Central memory CD8-positive, alpha-beta T cell (primary cell): ENCODE measurements at places on chromosomes 5 and 9.

- peaks cover 9% of the 10 kb centered on the region for H3K27me3 ChIP-seq
- H3K4me3 ChIP-seq, result no peak overlapping the region
- no peak for DNase-seq
- no peaks in the 10 kb centered on the region for H3K4me1 ChIP-seq
- no peaks in the 10 kb centered on the region for H3K36me3 ChIP-seq
- no peak overlapping the region for H3K27ac ChIP-seq
Measured at GRCh38 chr5:177575488-177575887, 16.5 kb upstream of the TMED9 start.

- H3K36me3 ChIP-seq, result peaks cover 4% of the 10 kb centered on the region
- no peak overlapping the region for H3K27ac ChIP-seq
- no peaks in the 10 kb centered on the region for H3K4me1 ChIP-seq
- no peak overlapping the region for H3K4me3 ChIP-seq
- peaks cover 9% of the 10 kb centered on the region for H3K27me3 ChIP-seq
Measured at GRCh38 chr9:113979343-113980127, 98.6 kb downstream of the AMBP start.

DNA sequence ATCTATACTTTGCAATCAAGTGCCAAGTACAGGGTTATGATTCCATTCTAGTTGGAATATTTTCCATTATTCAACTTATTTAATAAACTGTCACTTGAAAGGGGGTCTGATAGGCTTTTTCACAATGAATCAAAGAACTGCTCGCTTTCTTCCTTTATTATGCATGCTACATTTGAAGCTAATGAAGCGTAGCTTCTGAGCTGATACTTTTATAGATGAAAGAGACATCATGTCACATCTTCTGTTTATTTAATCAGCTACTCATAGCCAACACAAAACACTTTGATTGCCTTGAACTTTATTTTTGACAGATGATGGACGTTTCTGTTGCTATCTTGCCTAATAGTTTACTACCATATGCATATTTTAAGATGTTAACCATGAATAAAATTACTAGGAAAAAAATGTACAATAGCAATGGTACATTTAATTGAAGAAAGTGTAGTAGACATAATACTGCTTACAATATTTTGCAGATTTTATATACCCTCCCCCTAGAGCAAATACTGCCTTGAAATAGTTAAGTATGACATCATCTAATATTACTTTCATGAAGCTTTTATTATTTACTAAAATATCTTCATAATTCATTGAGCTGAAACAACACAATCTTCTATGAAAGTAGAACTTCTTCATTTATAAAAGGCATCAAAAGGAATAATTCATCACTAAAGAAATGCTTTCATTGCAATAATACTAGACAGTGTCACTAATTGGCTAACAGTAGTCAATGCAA lies 529.3 kb upstream of the TYRP1 start:
- no peaks in the 10 kb centered on the region for H3K4me1 ChIP-seq
- no peak for DNase-seq
- no peak overlapping the region for H3K27ac ChIP-seq
- H3K4me3 ChIP-seq, result no peak overlapping the region

- no peak overlapping the region for H3K27ac ChIP-seq
- no peaks in the 10 kb centered on the region for H3K4me1 ChIP-seq
- H3K36me3 ChIP-seq, result no peaks in the 10 kb centered on the region
- no peak for DNase-seq
- H3K27me3 ChIP-seq, result peaks cover 33% of the 10 kb centered on the region
Measured at GRCh38 chr5:62197697-62198096, 108.3 kb upstream of the KIF2A start.

DNA sequence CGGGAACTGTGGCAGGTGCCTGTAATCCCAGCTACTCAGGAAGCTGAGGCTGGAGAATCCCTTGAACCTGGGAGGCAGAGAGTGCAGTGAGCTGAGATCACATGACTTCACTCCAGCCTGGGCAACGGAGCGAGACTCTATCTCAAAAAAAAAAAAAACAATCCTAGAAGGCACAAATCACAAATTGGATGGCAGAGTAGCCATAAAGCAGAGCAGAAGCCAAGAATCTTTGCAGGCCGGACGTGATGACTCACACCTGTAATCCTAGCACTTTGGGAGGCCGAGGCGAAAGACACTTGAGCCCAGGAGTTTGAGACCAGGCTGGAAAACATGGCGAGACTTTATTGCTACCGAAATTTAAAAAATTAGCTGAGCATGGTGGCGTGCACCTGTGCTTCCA lies 9.2 kb upstream of the FUBP3 start:
- H3K27me3 ChIP-seq, result peaks cover 22% of the 10 kb centered on the region
- H3K4me1 ChIP-seq, result no peaks in the 10 kb centered on the region
- no peaks in the 10 kb centered on the region for H3K36me3 ChIP-seq
- H3K4me3 ChIP-seq, result no peak overlapping the region
- no peak for DNase-seq

- peaks cover 12% of the 10 kb centered on the region for H3K4me1 ChIP-seq
- no peak for DNase-seq
- no peak overlapping the region for H3K4me3 ChIP-seq
- no peak overlapping the region for H3K27ac ChIP-seq
- no peaks in the 10 kb centered on the region for H3K27me3 ChIP-seq
Measured at GRCh38 chr9:5364294-5365024, 24.8 kb upstream of the RLN1 start.

DNA sequence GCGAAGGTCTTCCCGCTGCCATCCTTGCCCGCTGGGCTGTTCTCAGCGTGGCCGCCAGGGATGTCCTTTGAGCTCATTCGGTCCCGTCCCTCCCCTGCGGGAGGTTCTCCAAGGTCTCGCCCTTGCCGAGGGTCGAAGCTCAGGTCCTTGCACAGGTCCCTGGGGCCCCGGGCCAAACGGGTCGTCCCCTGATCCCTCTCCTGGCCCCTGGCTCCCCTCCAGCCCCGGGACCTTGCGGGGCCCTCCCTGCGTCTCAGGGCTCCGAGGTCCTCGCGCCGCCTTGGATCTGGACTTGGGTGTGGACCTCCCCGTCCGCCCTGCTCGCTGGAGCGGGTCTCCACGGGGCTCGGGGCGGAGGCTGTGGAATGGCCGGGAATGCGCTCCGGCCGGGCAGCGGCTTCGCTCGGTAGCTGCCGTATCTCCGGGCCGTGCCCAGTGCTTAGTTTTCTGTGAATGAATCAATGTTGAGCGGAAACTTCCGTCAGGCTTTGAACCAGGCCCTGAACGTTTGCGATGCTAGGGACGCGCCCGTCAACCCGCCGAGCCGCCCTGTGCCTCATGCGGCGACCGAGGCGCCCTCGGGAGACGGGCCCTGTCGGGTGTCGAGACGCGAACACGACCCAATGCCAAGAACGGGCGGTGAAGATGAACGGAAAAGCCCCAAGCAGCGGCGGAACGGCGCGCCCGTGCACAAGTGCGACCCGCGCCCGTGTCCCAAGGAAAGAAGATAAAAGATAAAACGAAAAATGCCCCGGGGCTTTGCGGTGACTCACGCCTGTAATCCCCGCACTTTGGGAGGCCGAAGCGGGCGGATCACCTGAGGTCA lies 780 bp downstream of the RNU6ATAC start:
- no peak overlapping the region for H3K27ac ChIP-seq
- peaks cover 11% of the 10 kb centered on the region for H3K4me1 ChIP-seq
- H3K36me3 ChIP-seq, result no peaks in the 10 kb centered on the region

DNA sequence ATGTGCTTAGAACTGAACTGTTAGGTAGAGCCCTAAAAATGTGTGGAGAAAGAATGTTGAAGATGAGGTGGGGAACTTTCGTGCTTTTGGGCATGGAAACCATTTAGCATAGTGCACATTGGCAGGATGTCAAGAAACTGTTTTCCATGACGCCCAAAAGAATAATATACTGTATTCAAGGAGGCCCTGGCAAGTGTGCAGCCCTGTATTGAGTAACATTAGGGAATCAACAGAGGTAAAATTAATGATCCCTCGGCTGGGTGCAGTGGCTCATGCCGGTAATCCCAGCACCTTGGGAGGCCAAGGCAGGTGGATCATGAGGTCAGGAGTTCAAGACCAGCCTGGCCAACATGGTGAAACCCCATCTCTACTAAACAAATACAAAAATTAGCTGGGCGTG lies 20.9 kb upstream of the PLIN2 start:
- no peak overlapping the region for H3K27ac ChIP-seq
- no peaks in the 10 kb centered on the region for H3K4me1 ChIP-seq
- no peak overlapping the region for H3K4me3 ChIP-seq
- no peaks in the 10 kb centered on the region for H3K27me3 ChIP-seq
- H3K36me3 ChIP-seq, result no peaks in the 10 kb centered on the region

- peaks cover 49% of the 10 kb centered on the region for H3K27me3 ChIP-seq
- no peaks in the 10 kb centered on the region for H3K36me3 ChIP-seq
- DNase-seq, result no peak
- H3K27ac ChIP-seq, result no peak overlapping the region
- no peak overlapping the region for H3K4me3 ChIP-seq
Measured at GRCh38 chr5:143985832-143986515, 174.0 kb downstream of the HMHB1 start.
